ENCODE measurements at places on chromosomes 4 and X.
A peak's percentile ranks its signal among the peaks of the same experiment; 100 is the strongest.

GRCh38 chr4:137623013-137623412 lies 90.7 kb upstream of the PCDH18 start:
- DNase-seq = no peak

GRCh38 chr4:124018383-124019317 lies 622.1 kb downstream of the SPRY1 start:
- DNase-seq = peak; percentile 86

DNA sequence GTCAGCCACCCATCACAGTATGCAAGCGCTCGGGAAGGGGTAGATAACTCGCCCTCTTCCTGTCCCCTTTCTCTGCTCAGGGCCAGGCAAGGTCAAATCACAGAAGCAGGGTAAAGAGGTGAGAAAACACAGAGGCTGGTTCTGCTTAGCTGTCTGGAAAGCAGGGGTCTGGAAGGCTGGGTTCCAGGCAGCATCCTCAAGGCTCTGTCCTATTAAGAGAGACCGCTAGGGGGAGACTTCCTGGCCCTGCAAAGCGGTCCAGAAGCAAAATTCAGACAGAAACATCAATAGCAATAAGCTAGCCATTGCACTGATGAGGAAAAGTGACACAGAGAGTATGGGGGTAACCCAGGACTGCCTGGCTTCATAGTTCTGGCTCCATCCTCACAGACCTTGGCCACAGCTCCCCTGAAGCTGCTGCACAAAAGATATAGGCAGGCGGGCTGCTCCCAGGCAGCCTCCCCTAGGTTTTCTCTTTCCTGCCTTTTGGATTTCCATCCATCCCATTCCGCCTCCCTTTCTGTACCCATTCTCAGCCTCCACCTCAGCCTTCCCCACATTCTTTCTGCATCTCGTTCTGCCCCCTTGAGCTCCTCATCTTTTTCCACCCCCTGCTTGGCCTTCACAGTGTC lies 308.5 kb downstream of the EVC2 start:
- peak; percentile 53 for DNase-seq

GRCh38 chrX:69318651-69319340 lies 153.5 kb upstream of the PJA1 start:
- DNase-seq = no peak

GRCh38 chrX:42432552-42432951 lies 345.4 kb downstream of the PPP1R2C start:
- no peak for DNase-seq

DNA sequence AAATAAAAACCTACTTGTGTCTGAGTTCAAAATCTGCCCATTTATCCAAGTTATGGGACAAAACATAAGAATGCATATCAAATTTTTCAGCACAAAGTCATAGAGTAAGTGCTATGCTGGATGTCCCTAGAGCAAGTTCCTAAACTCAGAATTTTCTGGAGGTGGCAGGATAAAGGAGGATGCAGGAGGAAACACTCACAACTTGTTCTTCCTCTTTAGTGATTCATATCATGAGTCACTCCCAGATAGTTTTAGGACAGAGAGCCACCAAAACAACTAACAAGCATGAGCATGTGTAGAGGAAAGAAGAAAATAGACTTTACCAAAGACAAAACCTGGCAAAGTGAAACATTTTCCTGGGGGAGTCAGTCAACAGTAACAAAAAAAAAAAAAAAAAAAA lies 302.7 kb downstream of the KCTD8 start:
- no peak for DNase-seq

DNA sequence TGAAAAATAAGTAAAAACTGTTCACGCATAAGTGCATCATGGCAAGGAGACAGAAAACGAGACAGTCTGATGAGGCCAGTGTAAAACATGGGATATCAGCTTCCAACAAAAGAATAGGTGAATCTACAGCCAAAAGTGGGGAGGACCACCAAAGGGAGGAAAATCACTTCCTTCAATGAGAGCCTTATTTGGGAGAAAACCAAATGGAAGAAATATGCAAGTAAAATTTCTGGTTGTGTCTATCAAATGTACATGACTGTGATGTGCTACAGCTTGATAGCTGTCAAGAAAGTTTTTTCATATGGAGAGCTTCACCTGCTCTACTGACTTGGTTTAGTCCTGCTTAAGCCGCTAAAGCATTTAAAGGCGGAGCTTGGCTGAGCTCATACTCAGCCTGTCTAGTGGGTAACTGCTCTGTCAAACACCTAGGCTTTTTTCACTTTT lies 66.2 kb downstream of the MAGEA1 start:
- no peak for DNase-seq

DNA sequence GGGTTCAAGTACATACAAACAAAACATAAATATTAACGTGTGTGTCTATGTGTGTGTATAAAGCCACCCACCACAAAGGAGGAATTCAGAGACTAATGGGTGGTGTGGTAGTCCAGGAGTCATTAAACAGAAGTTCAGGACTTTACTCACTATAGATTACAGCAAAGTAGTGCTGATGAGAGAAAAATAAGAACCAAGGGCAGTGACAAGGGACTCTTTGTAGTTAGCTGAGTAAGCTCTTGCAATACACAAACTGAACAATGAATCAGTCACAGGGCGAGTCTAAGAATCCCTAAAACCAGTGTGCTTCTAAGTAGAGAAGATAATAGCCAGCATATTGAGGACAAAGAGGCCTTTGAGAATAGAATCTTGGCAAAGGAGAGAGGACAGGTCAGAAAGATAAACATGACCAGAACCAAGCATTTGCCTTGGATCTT lies 232.4 kb downstream of the PPP3CA start:
- no peak for DNase-seq

DNA sequence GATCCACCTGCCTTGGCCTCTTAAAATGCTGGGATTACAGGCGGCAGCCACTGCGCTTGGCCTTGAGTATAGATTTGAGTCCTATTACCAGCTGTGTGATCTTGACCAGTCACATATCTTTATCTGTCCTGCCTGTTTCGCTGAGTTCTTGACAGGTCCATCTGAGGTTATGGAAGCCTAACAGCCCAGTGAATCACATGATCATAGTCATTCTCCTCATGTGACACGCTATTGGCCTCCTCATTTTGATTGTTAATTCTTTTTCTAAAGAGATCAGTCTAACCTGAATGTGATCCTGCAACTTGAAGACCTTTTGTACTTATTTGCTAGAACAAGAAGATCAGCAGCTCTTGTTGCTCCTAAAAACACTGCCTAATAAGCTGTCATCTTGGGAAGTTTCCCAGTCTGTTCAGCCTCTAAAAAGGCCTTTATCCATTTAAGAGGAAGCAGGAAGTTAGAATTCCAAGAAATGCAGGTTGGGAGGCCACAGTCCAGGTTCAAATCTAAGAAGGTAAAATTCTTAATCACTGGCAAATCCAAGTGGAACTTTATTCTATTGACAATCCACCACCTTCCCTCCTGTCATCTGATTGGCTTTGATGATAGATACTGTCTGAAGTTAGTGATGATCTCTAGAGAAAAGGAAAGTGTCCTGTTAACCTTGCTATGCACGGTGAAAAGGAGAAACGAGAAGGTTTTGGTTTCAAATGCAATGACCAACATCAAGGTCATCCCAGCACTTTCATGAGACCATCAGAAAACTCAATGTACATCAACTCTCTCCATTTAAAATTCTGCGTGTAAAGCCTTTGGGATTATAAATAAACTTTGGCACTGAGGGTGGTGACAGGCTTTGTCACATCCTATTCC lies 86.9 kb downstream of the CHRNA9 start:
- no peak for DNase-seq

DNA sequence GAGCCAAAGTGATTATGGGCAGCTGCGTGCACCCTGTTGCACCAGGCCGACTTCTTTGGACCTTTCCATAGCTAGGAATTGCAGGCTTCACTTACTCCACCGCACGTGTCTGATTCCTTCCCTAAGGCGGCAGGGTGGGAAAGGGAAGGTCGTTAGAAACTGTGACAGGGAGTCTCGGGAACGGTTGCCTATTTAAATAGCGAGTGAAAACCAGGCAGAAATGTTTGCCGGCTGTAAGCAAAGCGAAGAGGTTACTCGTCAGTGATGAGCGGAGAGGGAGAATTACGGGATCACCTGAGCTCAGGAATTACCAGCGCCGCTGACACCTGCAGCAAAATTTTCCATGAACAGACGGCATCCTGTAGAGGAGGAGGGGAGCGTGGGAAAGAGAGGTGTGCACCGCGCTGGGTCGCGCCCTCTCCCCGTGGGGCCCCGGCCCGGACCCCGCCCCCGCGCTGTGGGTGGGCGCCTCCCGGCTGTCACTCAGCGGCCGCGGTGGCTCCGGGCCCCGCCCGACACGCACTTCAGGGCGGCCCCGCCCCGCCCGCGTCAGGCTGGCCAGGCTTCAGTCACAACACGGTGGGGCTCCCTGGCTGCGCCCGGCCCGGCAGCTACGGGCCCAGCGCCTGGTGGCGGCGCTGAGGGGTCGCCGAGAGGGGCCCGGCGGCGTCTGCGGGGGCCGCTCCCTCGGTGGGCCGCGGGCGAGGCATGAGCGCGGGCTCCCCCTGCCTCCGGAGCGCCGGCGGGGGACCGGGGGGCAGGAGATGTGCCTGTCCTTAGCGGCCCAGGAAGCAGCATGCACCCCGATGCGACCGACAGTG lies at the start of gene SNX25:
Gene SNX25, plus strand, starts transcription at position 568 of the 821 bp plus-strand sequence. Its CDS starts 229 bp downstream, at position 797.
- peak; percentile 81 for DNase-seq

DNA sequence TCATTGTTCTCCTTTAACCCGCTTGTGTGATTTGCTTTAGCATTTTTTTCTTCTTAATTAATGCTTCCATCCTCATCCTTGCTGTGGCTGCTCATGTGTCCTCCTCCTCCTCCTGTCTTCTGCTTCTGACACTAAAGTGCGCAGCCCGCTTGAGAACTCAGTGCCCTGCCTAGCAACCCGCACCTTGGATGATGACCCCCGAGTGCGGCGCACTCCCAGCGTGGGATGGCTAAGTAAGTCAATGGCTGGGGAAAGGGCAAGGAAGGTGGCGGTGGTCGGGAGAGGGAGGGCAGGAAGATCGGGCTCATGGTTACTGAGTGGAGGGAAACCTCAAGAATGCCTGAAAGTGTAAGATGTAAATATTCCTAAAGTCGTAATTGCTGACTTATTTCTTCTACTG lies 30.1 kb downstream of the SLC4A4 start:
- DNase-seq = no peak

DNA sequence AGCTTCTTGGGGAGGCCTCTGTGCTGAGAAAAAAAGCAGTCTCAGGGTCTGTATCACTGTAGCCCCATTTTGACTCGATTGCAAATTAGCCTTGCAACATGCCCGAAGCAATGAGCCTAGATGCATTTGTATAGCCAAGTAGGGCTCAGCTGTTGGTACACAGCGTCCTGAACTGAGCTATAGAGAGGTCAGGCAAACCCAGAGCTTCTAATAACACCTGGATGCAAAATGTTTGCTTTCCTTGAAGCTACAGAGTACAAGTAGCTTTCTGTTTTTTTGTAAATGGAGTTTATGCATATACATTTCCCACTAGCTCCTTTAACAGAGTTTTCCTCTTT lies 87.8 kb downstream of the PLAC1 start:
- DNase-seq = no peak

GRCh38 chrX:38082309-38082708 lies 76.0 kb downstream of the SYTL5 start:
- no peak for DNase-seq

GRCh38 chrX:38426785-38427184 lies 74.4 kb downstream of the OTC start:
- DNase-seq = peak; percentile 42

- DNase-seq = no peak
Measured at GRCh38 chr4:151468715-151469696, 60.0 kb downstream of the FHIP1A start.

DNA sequence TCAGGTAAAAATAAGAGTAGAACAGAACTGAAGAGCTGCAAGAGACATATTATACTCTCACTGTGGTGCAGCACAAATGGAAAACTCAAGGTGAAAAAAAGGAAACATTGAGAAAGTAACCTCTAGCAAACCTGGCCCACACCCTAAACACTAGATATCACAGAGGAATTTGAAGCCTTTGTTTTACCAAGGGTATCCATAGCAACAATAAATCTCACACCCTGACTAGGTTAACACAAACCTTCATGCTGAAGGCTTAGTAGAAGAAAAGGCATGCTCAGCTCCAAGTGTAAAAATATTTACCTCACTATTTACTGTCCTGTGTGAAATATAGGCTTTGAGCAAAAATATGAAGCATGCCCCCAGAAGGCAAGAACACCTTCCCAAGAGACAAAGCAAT lies 61.9 kb upstream of the TAB3 start:
- DNase-seq = no peak

- peak; percentile 35 for DNase-seq
Measured at GRCh38 chrX:21993265-21993664, 38.9 kb upstream of the PHEX start.

- DNase-seq = peak; percentile 57
Measured at GRCh38 chr4:84750260-84750959, 167.5 kb downstream of the CDS1 start.

DNA sequence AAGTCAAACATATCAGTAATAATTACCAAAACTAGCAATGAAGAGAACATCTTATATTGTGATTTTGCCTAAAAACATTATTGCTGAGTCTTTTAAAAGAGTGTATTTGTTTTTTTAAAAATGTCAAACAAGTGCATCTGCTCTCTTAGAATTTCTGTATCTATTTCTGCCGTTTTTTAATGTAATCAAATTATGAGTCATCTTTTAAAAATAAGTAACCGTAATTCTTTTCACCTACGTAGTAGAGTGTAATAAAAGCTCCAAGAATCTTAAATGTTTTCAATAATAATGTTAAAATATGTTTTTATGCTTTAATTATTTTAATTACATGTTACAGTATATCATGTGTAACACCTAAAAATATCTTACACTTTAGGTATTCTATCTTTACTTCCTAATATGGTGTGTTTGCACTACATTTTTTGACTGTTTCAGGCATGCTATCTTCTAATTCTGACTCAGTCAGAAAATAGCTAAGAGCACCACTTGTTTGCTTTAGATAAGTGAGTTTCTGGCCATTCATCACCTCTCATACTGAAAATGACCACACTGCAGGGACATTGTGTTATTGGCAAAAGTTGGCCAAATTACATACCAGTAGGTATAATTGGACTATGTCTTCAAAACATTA lies 368.5 kb downstream of the PCDH7 start:
- no peak for DNase-seq

DNA sequence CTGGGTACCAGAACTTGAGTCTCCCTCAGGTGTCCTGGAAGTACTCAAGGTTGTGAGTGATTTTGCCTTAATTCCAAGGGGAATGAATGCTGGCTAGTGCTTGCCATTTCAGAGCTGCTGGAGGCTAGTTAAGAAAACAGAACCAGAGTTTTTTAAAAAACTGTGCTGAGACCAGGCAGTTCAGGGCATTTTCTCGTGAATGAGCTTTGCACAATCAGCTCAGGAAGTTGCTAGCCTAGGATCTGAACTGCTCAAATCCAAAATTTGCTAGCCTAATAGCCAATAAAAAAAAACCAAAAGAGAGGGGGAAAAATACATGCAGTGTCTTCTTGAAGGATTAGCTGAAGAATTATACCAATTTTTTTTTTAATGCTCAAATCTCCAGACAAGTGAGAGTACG lies 292.7 kb downstream of the FBXW7 start:
- no peak for DNase-seq

GRCh38 chrX:47992669-47993068 lies 11.1 kb downstream of the ZNF182 start:
- DNase-seq = no peak

GRCh38 chr4:11634283-11634682 lies 205.6 kb upstream of the HS3ST1 start:
- DNase-seq = no peak

Measured in KBM-7 (cell line).